ENCODE measurements at places on chromosomes 1 and 21. TPM values are rescaled to one million over a fixed set of nuclear protein-coding genes. Genes with fewer than 3 reads are reported as not detected.

Gene SLC6A9
- 12.8 TPM for total RNA-seq

Gene OR6N1
- not detected for total RNA-seq

GRCh38 chr1:44500181-44501046 is 95.4 kb downstream of the RNF220 start:
- no peak for DNase-seq

Gene C8A
- not detected for total RNA-seq

Gene LRRC39
- 2.5 TPM for total RNA-seq

DNA sequence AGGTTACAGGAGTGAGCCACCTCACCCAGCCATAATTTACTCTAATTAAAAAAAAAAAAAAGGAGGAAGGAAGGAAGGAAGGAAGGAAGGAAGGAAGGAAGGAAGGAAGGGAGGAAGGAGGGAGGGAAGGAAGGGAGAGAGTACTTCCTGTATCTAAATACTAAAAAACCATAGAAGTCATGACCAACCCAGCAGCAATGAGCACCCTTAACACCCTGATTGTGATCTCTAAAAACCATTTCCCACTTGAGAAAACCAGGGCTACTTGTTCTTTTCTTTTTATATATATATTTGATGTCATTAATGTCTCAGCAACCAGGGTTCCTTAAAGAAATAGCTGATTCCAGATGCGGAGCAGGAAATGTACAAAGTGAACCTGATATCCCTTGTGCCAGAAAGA is 31.2 kb downstream of the ARID4B start:
- DNase-seq, result no peak

Gene PDC
- total RNA-seq, result not detected

- DNase-seq, result no peak
These were observed 407 bp upstream of the PIGV start for GRCh38 chr1:26787381-26787705.

Gene KIF14
- total RNA-seq, result 0.27 TPM

- no peak for DNase-seq
These were observed 119.7 kb downstream of the TPTE start for GRCh38 chr21:10641107-10641506.

DNA sequence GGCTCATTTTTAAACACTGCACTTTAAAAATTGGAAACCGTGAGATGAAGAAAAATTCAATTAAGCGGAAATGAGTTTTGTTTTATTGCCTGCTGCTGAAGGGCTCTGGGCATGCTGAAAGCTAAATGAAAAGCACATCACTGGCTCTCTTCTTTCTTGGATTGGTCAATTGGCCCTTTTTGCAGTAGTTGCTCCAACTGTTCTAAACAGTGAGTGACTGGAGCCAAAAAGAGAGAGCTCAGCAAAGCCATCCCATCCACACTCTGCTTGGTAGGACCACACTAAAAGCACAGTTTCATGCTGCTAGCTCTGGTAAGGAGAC is 48.1 kb downstream of the LHX4 start:
- DNase-seq, result no peak

Data from sigmoid colon (tissue), 7 donors.